ENCODE measurements at places on chromosomes 11 and 22.

GRCh38 chr22:27795696-27796517 lies 5.6 kb downstream of the MN1 start:
- DNase-seq = no peak

DNA sequence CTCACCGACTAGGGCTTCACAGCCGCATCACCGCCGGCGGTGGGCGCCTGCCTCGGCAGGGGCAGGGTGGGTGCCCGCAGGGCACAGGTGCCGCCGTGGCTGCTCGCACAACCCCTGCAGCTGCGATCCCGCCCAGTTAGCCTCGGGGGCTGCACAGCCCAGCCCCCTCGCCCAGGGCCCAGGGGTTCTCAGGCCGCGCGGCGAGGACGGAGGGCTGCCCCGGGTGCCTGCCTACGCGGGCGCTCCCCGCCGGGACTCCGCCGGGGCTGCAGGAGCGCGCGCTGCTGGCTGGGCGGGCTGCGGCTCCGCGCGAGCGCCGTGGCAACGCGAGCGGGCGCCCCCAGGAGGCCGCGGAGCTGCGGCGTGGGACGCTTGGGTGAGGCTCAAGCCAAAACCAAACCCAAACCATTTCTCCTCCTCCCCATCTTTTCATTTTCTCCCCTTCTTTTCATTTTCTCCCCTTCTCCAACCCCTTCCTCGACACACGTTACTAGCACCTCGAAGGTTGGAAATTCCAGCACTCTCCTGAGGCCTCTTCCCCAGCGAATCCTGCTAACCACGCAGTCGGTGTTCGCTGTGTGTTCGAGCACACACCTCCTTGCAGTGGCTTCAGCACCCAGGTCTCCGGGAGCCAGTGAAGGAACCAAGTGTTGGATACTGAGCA lies at the start of gene MICAL3:
TSS of gene MICAL3 (minus strand) at position 286 of the 664 bp plus-strand sequence. CDS start 117,749 bp downstream, outside the sequence.
- peak; percentile 49 for DNase-seq

DNA sequence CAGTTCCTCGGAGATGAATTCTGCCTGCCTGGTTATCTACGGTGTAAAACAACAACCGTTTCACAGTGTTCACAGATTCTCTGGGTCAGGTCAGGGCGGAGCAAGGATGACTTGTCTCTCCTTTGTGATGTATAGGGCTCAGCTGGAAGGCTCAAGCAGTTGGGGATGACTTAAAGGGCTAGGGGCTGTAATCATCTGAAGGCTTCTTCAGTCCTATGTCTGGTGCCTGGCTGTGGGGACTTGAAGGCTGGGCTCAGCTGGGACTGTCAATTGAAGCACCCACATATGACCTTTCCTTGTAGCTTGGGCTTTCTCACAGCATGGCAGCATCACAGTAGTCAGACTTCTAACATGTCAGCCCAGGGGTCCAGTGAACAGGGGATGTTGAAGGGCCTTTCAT lies 29.3 kb downstream of the EIF3F start:
- DNase-seq = no peak

- no peak for DNase-seq
Measured at GRCh38 chr11:4527926-4528325, 17.1 kb upstream of the OR52M1 start.

- DNase-seq = peak; percentile 76
Measured at GRCh38 chr22:20857838-20858614, 585 bp downstream of the PI4KA start.

DNA sequence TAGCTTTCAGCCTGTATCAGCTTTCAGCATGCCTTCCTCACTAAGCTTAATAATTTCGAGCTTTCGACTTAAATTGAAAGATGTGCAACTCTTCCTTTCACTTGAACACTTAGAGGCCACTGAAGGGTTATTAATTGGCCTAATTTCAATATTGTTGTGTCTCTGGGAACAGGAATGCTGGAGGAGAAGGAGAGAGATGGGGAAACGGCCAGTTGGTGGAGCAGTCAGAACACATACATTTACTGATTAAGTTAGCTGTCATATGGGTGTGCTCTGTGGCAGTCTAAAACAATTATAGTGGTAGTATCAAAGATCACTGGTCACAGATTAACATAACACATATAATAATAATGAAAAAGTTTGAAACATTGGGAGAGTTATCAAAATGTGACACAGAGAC lies 106.2 kb downstream of the LRRC32 start:
- no peak for DNase-seq

DNA sequence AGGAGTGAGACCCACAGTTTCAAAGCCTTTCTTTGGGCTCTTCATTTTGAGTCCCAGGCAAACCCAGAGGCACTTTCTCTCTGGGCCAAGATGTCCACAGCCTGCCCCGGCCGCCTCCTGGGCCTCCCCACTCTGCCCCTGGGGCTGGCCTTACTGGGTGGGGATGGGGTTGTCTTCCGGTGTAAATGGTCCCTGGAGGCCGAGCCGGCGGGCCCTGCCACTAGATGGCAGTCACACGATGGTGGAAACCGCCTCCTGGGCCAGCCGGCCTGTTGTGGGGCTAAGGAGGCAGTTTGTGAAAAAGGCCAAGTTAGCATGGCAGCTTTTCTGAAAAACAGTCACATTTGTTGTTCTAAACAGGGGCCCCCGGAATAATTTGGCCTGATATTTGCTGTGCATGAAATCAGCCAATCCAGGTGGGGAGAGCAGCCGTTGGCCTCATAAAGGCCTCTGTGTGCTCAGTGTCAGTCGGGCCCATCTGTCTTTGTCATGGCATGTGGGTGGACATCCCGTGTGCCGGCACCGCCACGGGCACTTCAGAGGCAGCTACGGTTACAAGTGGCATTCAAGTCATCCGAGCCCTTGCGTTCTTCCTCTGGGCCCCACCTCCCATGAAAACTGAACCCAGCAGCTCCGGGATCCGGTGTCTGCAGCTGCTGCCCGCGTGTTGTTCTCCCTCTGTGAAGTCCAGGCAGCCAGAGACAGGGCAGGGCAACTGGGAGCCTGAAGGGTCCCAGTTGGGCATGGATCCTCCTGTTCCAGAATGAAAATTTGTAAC lies 6.5 kb downstream of the MRPL23 start:
- DNase-seq = no peak

DNA sequence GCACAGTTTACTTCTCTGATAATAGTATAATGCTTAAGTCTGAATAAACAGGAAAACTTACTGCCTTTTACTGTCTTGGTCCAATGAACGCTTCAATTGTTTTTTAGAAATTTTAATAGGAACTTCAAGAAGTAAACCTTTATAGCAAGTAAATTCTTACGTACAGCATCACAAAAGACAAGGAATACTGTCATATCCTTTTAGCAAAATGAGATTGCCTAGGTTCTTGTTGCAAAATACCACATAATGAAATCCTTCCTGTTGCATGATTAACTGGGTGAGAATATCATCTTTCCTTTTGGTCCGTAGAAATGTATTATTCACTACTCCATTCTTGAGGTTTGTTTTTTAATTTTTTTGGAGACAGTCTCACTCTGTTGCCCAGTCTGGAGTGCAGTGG lies 22.3 kb upstream of the HIKESHI start:
- no peak for DNase-seq

DNA sequence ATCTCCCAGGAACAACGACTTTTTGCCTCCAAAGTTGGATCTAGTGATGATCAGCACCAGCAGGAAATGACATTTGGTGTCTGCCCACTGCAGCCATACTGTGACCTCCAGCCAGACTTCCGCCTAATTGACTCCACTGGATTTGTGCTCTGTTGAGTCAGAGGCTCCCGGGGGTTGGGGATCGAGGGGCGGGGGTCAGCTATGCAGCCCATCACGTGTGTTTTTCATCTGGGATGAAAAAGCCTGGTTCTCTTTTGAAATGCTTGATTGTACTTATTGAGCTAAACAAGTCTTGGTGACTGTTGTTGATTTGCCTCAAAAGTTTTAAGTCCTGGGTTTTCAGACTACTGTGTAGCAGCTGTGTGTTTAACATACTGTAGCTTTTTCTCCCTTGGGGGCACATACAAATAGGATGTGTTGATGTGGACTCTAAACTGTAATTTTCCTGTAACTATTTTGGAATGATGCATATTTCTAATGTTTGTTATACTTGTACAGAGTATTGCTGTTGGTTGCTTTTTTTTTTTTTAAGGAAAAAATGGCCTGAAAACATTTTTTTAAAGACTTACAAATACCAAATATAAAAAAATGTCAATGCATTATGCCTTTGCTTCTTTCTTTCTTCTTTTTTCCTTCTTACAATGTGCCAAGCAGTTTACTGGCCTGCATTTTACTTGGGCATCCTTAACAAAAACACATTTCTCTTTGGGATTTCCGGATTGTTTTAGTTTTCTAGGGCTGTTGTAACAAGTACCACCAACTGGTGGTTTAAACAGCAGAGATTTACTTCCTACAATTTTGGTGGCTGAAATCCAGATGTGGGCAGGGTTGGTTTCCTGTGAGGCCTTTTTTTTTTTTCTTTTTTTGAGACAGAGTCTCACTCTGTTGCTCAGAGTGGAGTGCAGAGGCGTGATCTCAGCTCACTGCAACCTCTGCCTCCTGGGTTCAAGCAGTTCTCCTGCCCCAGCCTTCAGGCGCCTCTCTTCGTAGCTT lies 46.1 kb upstream of the OR4B1 start:
- DNase-seq = no peak

DNA sequence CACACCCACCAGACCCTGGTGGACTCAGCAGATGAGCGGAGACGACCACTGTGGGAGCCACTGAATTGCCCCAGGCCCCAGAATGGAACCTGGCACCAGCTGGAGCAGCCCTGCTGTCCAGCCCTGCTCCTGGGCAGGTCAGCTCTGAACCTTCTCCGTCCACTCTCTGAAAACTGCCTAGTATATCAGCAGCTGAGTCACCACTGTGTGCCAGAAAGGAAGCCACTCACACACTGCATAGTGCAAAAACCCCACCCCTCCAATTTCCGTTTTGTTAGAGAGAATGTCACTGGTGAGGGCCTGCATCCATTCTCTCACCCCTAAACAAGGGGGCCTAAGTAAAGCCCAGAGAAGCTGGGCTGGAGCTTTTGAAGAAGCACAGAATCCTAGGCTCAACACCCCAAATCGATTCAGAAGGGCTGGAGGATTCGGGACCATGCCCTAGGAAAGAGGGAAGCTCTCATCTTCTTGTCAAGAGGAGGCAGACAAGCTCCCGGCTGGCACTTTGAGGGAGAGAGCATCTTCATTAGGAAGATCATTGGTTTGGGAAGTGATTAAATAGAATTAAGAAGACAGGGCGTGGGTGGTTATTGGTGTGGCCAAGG lies 44.5 kb downstream of the GALNT18 start:
- no peak for DNase-seq
